Upper lobe of right lung (tissue), 1 donor: ENCODE measurements at places on chromosomes 13 and 19. TPM values are rescaled to one million over a fixed set of nuclear protein-coding genes. Genes with fewer than 3 reads are reported as not detected.

- no peak overlapping the region for H3K4me3 ChIP-seq
- H3K4me1 ChIP-seq, result peaks cover 23% of the 10 kb centered on the region
- H3K36me3 ChIP-seq, result no peaks in the 10 kb centered on the region
- H3K27ac ChIP-seq, result peak overlapping the region; percentile 24
- DNase-seq, result no peak
Measured at GRCh38 chr19:33286899-33287298, 15.4 kb downstream of the CEBPA start.

GRCh38 chr13:106568299-106569003 is 514 bp upstream of the ARGLU1 start:
- no peaks in the 10 kb centered on the region for H3K27me3 ChIP-seq
- no peak for DNase-seq
- peaks cover 24% of the 10 kb centered on the region for H3K4me1 ChIP-seq
- no peak overlapping the region for H3K27ac ChIP-seq
- H3K36me3 ChIP-seq, result no peaks in the 10 kb centered on the region

GRCh38 chr19:48196321-48196763 is 25.9 kb downstream of the ZSWIM9 start:
- no peaks in the 10 kb centered on the region for H3K4me1 ChIP-seq
- H3K27ac ChIP-seq, result no peak overlapping the region
- no peaks in the 10 kb centered on the region for H3K36me3 ChIP-seq
- no peak for DNase-seq
- no peaks in the 10 kb centered on the region for H3K27me3 ChIP-seq

DNA sequence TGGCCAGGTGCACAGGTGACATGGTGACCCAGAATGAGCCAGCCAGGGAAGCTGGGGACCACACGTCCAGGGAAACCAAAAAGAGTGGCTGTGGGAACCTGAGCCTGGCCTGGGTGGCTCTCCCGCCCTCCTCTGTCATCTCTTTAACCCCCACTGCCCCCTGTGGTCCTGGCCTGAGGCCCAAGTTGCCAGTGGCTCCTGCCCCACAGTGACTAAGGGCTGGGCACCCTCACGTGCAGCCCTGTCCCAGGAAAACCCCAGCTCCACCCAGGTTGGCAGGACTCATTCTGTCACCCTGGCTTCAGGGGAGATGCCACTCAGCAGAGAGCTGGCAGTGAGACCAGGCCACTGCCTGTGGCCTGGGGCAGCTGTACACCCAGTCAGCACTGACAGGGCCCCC is 30.6 kb upstream of the ISYNA1 start:
- no peak for DNase-seq
- H3K27me3 ChIP-seq, result no peaks in the 10 kb centered on the region
- H3K4me3 ChIP-seq, result no peak overlapping the region

GRCh38 chr13:105902396-105902795 is 633.1 kb downstream of the EFNB2 start:
- H3K4me1 ChIP-seq, result no peaks in the 10 kb centered on the region
- H3K27ac ChIP-seq, result no peak overlapping the region
- H3K4me3 ChIP-seq, result no peak overlapping the region

DNA sequence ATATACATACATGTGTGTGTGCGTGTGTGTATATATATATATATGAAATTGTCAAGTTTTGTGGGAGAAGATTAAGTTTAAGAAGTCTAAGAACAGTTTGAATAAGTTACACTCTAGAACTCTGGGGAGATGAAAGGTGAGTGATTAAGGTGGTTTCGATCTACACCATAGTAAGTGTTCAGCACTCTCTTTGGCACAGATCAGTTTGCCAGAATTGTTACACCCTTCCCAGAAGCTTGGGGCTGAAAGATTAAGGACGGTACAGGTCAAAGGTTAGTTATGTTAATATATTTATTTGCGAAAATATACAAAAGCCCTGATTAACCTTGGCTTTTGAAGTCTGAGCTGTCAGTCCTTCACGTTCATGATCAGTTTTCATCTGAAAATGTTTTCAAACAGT is 309.1 kb downstream of the KLF5 start:
- no peaks in the 10 kb centered on the region for H3K27me3 ChIP-seq
- no peak overlapping the region for H3K4me3 ChIP-seq
- H3K27ac ChIP-seq, result no peak overlapping the region
- no peak for DNase-seq
- H3K36me3 ChIP-seq, result no peaks in the 10 kb centered on the region
- H3K4me1 ChIP-seq, result no peaks in the 10 kb centered on the region

- DNase-seq, result no peak
- H3K27me3 ChIP-seq, result no peaks in the 10 kb centered on the region
- H3K27ac ChIP-seq, result no peak overlapping the region
Measured at GRCh38 chr13:46644816-46645215, 91.8 kb downstream of the LRCH1 start.

GRCh38 chr13:98517576-98518310 is 59.2 kb downstream of the STK24 start:
- no peak for DNase-seq
- H3K36me3 ChIP-seq, result peaks cover 6% of the 10 kb centered on the region
- no peaks in the 10 kb centered on the region for H3K27me3 ChIP-seq
- H3K27ac ChIP-seq, result no peak overlapping the region
- no peak overlapping the region for H3K4me3 ChIP-seq
- H3K4me1 ChIP-seq, result peaks cover 14% of the 10 kb centered on the region

DNA sequence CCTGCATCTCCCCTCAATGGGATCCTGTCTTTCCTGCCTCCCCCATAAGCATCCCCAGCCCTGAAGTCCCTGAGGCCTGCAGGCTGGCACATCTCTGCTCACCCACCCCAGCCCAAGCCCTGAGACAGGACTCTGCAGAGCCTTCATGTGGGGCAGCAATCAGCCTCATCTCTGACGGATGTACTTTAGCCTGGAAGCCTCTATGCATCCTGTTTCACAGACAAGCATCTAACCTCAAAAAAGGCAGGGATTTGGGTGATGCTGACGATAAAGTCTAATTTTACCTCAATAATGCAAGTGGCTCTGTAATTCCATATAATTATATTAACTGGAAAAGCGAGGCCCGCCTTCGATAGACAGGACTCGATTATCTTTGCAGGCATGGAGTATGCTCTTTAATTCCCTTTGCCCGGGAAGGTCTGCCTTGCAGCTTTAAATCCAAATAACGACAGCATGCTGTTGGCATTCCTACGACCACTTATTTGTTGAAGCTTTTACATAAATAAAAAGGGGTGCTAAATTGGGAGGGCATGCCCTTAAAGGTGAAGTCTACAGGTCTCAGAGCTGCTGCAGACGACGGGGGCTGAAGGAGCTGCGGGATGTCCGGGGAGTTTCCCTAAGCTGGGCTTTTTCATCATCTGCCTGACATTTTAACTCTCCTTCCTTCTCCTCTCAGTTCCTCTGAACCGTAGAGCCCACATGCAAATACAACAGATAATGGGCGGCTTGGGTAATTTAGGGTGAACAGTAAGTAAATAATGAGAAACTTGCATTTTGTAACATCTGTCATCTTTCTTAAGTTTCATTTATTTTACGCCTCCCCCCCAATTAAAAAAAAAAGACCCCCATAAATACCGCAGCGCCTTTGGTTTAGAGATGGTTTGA is 211.5 kb downstream of the URI1 start:
- DNase-seq, result no peak
- no peak overlapping the region for H3K4me3 ChIP-seq
- no peaks in the 10 kb centered on the region for H3K36me3 ChIP-seq
- H3K27me3 ChIP-seq, result peaks cover 11% of the 10 kb centered on the region
- H3K27ac ChIP-seq, result no peak overlapping the region
- no peaks in the 10 kb centered on the region for H3K4me1 ChIP-seq

GRCh38 chr19:35692010-35692409 is 12.3 kb upstream of the ZBTB32 start:
- H3K27me3 ChIP-seq, result no peaks in the 10 kb centered on the region
- no peak overlapping the region for H3K4me3 ChIP-seq
- no peaks in the 10 kb centered on the region for H3K4me1 ChIP-seq
- H3K27ac ChIP-seq, result no peak overlapping the region

- H3K27me3 ChIP-seq, result no peaks in the 10 kb centered on the region
- no peak for DNase-seq
- no peak overlapping the region for H3K27ac ChIP-seq
Measured at GRCh38 chr13:101455863-101456262, 3.4 kb downstream of the ITGBL1 start.

GRCh38 chr13:76837801-76838200 is 48.4 kb downstream of the KCTD12 start:
- H3K4me3 ChIP-seq, result no peak overlapping the region
- H3K36me3 ChIP-seq, result no peaks in the 10 kb centered on the region
- no peaks in the 10 kb centered on the region for H3K4me1 ChIP-seq
- no peak overlapping the region for H3K27ac ChIP-seq
- H3K27me3 ChIP-seq, result no peaks in the 10 kb centered on the region
- DNase-seq, result no peak

GRCh38 chr19:15015946-15016542 is 33.2 kb upstream of the CASP14 start:
- no peaks in the 10 kb centered on the region for H3K36me3 ChIP-seq
- H3K4me1 ChIP-seq, result no peaks in the 10 kb centered on the region
- DNase-seq, result no peak
- H3K4me3 ChIP-seq, result no peak overlapping the region
- H3K27me3 ChIP-seq, result peaks cover 14% of the 10 kb centered on the region
- H3K27ac ChIP-seq, result no peak overlapping the region

GRCh38 chr13:84400706-84401105 is 518.4 kb upstream of the SLITRK1 start:
- H3K4me1 ChIP-seq, result no peaks in the 10 kb centered on the region
- no peak overlapping the region for H3K27ac ChIP-seq
- H3K27me3 ChIP-seq, result no peaks in the 10 kb centered on the region
- no peak for DNase-seq

GRCh38 chr13:24165746-24166145 is 5.2 kb downstream of the SPATA13 start:
- peaks cover 22% of the 10 kb centered on the region for H3K4me1 ChIP-seq
- H3K27me3 ChIP-seq, result no peaks in the 10 kb centered on the region
- H3K27ac ChIP-seq, result no peak overlapping the region
- no peaks in the 10 kb centered on the region for H3K36me3 ChIP-seq

DNA sequence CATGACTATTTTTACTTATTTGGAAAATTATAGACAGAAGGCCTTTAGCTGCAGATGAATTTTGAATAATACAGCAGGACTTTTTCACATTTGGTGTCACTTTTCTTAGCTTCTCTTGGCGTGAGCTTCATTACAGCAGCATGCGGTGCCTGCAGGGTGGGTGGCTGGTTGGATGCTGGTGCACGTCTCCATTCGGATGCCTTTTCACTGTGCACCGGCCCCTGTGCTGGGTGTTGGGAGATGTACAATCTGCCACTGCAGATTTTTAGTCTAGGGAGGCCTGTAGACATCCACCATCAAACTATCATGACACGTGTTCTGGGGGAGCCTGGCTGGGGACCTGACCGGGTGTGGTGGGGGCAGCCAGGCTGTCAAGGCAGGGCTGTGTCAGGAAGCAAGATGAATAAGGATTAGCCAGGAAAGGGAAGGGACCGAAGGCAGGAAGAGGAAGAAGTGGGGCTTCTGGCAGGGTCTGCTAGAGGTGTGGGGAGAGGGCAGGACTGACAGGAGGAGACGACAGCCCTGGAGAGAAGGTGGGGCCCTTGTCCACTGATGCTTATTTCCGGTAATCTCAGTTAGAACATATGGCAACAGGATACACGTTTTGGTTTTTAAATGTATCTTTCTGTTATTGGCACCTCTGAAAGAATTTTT is 88.8 kb downstream of the ARHGEF7 start:
- no peak for DNase-seq
- peak overlapping the region; percentile 11 for H3K27ac ChIP-seq
- H3K4me1 ChIP-seq, result peaks cover 44% of the 10 kb centered on the region
- peak overlapping the region; percentile 17 for H3K4me3 ChIP-seq
- no peaks in the 10 kb centered on the region for H3K36me3 ChIP-seq

- H3K4me1 ChIP-seq, result peaks cover 46% of the 10 kb centered on the region
- peaks cover 26% of the 10 kb centered on the region for H3K36me3 ChIP-seq
- H3K27me3 ChIP-seq, result no peaks in the 10 kb centered on the region
Measured at GRCh38 chr19:10760273-10760944, 42.5 kb downstream of the DNM2 start.

The VPS36 gene
- total RNA-seq, result 45.4 TPM

The KIR2DL3 gene
- not detected for total RNA-seq

The KLK15 gene
- total RNA-seq, result not detected

The IGFLR1 gene
- 16.9 TPM for total RNA-seq

The SLC25A41 gene
- not detected for total RNA-seq

The SBK3 gene
- total RNA-seq, result 1.8 TPM

The CRTC1 gene
- 13.8 TPM for total RNA-seq

The MYPOP gene
- 7.9 TPM for total RNA-seq
